ENCODE measurements at places on chromosomes 16 and 17.

DNA sequence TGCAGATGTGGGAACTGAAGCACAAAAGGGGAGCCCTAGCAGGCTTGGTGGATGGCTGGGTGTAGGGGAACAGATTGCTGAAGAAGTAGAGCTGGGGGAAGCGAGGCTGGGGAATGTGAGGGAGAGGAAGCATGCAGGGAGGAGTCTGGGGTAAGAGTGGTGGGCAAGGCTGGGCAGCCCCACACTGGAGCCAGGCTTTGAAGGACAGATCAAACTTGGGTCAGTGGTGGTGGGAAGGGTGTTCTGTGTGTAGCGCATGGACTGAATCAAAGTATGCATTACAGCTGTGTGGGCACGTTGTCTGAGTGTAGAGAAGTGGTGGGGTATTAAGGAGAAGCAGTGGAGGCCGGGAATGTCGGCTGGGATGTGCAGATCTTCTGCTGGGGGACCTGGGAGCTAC is 116.0 kb downstream of the CYLD start:
- DNase-seq: no peak

DNA sequence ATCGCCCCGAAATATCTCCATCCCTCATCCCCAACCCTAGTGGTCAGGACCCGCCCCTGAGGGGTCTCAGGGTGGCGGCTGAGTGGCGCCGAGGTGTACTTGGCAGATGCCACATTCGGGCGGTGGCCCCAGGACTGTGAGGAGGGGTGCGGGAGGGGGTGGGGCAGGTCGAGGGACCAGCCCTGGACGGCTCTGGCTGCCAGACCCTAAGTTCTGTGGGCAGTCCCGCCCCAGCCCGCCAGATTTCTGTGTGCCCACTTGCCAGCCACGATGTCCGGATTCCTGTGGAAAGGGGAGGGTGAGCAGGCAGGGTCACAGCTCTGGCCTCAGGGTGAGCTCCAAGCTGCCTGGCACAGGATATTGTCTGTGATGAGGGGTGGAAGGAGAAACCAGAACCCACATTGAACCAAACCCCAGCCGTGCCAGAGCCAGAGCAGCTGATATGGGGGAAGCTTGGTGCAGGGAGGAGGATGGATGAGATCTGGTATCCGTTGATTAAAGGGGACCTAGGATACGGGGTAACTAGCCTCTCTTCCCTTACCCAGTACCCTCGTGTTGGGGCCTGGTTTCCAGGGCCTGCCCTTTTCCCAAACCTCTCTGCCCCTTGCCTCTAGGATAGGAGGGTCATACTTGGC is 1.1 kb upstream of the CHAD start:
- no peak for DNase-seq

- DNase-seq: no peak
Measured at GRCh38 chr17:77543801-77544200, 403.0 kb downstream of the SEC14L1 start.

GRCh38 chr17:74921026-74921681 is 1.9 kb downstream of the USH1G start:
- no peak for DNase-seq

- DNase-seq: no peak
Measured at GRCh38 chr16:88754912-88755744, 29.9 kb downstream of the PIEZO1 start.

- DNase-seq: no peak
Measured at GRCh38 chr16:17457997-17458396, 12.8 kb downstream of the XYLT1 start.

DNA sequence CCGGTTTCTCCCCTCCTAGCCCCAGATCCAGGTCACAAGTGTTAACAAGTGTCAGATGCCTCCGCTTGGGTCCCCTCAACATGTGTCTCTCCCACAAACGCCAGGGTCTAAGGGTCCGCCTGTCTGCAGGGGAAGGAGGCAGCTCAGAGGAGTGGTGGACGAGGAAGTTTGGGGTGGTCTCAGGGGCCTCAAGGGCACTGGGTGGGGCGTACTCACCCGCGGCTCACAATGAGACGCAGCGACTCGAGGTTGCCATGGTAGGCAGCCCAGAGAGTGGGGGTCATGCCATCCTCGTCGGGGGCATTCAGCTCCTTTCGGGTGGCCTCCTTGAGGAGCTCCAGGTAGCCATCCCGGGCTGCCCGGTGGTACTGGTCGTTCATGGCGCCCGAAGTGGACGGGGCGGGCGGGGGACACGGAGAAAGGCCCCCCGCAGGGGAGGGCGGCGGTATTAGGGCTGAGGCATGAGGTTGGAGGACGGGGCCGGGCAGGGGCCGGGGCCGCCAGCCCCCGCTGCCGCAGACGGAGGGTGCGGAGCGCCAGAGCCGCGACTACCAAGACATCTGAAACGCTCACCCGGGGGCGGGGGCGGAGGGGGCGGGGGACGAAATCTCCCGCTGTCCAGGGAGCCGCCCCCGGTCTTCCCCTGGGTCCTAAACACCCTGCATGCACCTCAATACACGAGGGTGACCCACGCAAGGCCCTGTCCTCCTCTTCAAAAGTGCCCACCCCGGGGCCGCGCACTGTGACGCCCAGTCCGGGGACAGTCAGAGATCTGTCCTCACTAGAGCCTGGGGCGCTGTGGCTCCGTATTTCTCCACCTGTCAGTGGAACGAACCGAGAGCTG is at the start of gene USH1G:
USH1G (minus strand) TSS at position 562 of the 844 bp plus-strand sequence; CDS start at position 380, 182 bp downstream.
- no peak for DNase-seq

DNA sequence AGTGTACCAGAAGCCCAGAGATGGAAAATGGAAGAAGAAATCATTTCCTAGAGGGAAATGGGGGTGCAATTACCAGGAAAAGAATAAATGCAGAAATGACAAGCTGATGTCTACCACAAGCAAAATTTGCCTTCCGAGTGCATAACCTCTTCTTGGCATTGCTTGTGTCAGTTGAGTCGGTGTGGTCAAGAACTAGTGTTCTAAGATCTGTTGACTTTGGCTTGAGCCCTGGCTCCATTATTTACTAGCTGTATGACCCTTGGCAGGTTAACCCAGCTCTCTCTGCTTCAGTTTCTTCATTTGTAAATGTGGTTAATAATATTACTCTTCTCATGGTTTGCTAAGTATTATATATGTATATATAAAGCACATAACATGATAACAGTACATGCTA is 273.0 kb upstream of the IRX5 start:
- DNase-seq: no peak

DNA sequence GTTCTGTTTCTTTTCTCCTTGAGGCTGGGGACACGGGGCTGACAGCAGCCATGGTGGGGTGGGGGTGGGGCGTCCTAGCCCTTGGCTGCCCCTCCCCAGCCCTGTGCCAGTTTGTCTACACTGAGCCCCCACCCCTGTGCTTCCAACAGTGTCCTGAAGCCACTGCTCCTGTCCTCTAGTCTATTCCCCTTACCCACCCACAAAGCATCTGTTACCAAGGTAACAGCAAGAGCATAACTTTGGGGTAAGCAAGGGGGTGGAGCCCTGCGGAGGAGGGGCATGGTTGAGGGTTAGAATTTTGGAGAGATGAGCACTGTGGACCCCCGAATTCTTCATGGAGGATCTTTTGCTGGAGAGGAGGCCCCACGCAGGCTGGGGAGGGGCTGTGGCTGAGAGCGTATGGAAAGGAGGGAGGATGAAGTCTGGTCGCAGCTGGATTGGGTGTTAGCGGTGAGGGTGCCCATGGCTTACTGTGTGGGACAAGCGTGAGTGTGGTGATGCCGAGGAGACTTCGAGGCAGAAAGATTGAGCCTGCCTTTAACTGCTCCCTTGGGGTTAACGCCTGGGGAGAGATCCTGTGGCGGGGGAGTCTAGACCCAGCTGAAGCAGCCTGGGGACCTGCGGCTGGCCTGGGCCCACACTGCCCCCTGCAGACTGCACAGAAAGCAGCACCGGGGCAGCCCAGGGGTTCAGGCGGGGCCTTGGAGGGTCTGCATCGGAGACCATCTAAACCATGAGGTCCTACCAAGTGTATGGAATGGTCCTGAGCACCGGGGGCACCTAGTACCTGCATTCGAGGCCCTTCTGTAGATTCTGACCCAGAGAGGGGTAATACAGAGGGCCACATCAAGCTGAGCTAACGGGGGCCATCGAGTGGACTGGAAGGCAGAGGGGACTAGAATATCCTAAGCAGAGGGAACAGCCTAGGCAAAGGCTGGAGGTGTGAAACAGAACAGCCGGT is 6.1 kb upstream of the STAC2 start:
- DNase-seq: no peak

- DNase-seq: no peak
Measured at GRCh38 chr17:35210741-35211140, 16.5 kb upstream of the SLC35G3 start.

All from SHP77 treated with DMSO at 0.1 percent for 48 hours (cell line).